ENCODE measurements at places on chromosomes 7 and 10. TPM values are rescaled to one million over a fixed set of nuclear protein-coding genes. Genes with fewer than 3 reads are reported as not detected.

Gene PDE1C
- total RNA-seq = 2.2 TPM

Gene IL6
- total RNA-seq = 385 TPM

Gene VWC2
- total RNA-seq = not detected

Gene SYT15B
- 1.2 TPM for total RNA-seq

Gene GATA3
- total RNA-seq = 5.5 TPM

Gene CHCHD2
- 249 TPM for total RNA-seq

Gene TIMM23B
- 20.7 TPM for total RNA-seq

Gene ADAM12
- total RNA-seq = 77.9 TPM

Gene TRPV5
- not detected for total RNA-seq

Gene THSD7A
- total RNA-seq = 6.0 TPM

Gene ERVW-1
- not detected for total RNA-seq

Gene RADIL
- 6.1 TPM for total RNA-seq

Gene NPC1L1
- total RNA-seq = 0.29 TPM

Gene GNGT1
- total RNA-seq = not detected

Data from mesenteric fat pad (tissue), 1 donor.